ENCODE measurements at places on chromosomes 13 and 19. TPM values are rescaled to one million over a fixed set of nuclear protein-coding genes. Genes with fewer than 3 reads are reported as not detected.

DNA sequence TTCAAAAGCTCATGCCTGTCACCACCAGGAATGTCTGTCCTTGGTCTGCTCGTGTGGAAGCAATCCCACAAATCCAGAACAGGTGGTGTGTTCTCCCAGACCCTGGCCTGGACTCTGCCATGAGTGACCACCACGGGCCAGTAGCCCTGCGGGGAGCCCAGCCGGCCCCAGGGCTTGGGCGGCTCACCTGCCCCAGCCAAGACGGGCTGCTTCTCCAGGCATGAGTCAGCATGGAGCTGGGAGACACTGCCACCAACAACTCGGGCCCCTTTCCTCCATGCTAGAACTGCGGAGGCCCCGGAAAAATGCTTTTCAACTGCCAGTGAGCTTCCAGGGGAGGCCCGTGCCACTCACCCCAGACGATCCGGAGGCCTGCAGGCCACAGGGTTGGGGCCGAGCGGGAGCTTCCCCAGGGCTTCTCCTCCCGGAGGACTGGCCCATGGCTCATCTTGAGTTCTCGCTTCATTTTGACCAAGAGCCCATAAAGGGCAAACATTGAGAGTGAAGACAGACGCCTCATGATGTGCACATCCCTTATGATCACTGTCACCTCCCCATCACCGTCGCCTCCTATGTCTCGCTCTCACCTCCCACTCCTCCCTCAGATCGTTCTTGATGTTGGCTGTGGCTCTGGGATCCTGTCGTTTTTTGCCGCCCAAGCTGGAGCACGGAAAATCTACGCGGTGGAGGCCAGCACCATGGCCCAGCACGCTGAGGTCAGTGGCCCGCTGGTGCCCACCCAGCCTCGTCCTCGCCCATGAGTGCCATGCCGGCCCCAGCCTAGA, 16.7 kb downstream of the YIPF2 start:
- H3K27ac ChIP-seq = no peak overlapping the region
- H3K27me3 ChIP-seq = no peaks in the 10 kb centered on the region
- H3K4me1 ChIP-seq = no peaks in the 10 kb centered on the region
- no peak overlapping the region for H3K4me3 ChIP-seq
- peaks cover 25% of the 10 kb centered on the region for H3K36me3 ChIP-seq

GRCh38 chr13:73387318-73387717, 328.5 kb downstream of the KLF5 start:
- no peak for DNase-seq
- H3K27me3 ChIP-seq = no peaks in the 10 kb centered on the region
- no peaks in the 10 kb centered on the region for H3K4me1 ChIP-seq
- no peaks in the 10 kb centered on the region for H3K36me3 ChIP-seq
- no peak overlapping the region for H3K4me3 ChIP-seq

DNA sequence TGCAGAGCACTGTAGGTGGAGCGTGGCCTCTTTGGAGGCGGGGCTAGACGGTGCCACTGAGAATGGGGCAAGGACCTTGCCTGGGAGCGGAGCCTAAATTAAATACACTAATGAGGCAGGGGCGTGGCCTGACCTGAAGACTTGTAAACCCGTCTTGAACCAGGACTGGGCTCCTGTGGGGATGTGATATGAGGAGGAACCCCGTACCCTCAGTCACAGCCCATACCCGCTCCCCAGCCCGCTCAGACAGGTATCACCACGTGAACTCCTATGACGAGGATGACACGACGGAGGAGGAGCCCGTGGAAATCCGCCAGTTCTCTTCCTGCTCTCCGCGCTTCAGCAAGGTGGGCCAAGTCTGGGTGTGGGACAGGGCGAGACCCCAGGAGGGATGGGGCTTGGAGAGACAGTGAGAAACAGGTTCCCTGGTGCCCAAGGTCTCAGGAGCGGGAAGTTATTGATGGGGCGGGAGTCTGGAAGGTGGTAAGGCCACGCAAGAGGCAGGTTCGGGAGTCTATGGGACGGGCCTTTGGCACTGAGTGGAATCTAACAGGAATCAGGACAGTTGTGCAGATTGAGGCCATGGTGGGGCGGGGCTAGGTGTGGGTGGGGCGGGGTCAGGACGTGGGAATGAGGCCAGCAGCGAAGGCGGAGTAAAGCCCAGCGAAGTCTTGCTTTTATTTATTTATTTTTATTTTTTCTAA, 14.7 kb downstream of the DNASE2 start:
- DNase-seq = no peak
- H3K27me3 ChIP-seq = no peaks in the 10 kb centered on the region
- H3K27ac ChIP-seq = no peak overlapping the region
- H3K36me3 ChIP-seq = no peaks in the 10 kb centered on the region
- H3K4me3 ChIP-seq = no peak overlapping the region

- DNase-seq = peak; percentile 100
- H3K27me3 ChIP-seq = no peaks in the 10 kb centered on the region
- peak within 1 kb of the TSS; percentile 99 for H3K27ac ChIP-seq
- no peaks in the 10 kb centered on the region for H3K36me3 ChIP-seq
- H3K4me3 ChIP-seq = peak within 1 kb of the TSS; percentile 87
Observed at GRCh38 chr19:45584332-45585157, at the start of gene OPA3. Gene OPA3 (minus strand): TSS chr19:45584802. CDS start chr19:45584764, 38 bp downstream.

DNA sequence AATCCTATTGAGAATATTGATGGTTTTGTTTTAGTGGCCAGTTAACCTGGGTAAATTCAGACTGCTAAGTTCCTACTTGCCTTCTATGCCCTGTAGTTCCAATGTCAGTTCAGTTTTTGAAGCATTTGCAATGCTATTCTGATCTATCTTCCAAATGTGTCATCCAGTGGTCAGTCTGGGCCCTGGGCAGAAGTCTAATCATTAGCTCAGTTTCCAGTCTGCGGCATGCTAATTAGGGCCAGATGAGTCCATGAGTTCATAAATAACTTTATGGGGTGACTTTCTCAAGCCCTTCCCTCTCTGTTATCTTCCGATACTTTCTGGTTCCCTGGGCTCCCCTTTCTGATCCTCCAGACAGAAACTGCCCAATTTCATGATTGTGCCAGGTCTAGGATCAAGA, 32.7 kb downstream of the FAM187B start:
- no peaks in the 10 kb centered on the region for H3K27me3 ChIP-seq
- no peak for DNase-seq
- H3K4me3 ChIP-seq = no peak overlapping the region
- no peak overlapping the region for H3K27ac ChIP-seq
- no peaks in the 10 kb centered on the region for H3K36me3 ChIP-seq
- peaks cover 9% of the 10 kb centered on the region for H3K4me1 ChIP-seq

Gene MBD3L3
- total RNA-seq = not detected

Data from CD4-positive, CD25-positive, alpha-beta regulatory T cell (primary cell).